ENCODE measurements at places on chromosomes 16 and 17. TPM values are rescaled to one million over a fixed set of nuclear protein-coding genes. Genes with fewer than 3 reads are reported as not detected.

The CHST5 gene
- total RNA-seq = 0.15 TPM

The ABAT gene
- total RNA-seq = 12.3 TPM

The FOXN1 gene
- not detected for total RNA-seq

The TSNAXIP1 gene
- 0.74 TPM for total RNA-seq

The HNF1B gene
- total RNA-seq = not detected

The SEZ6L2 gene
- total RNA-seq = 3.6 TPM

The KRTAP1-5 gene
- total RNA-seq = not detected

The CBLN1 gene
- total RNA-seq = 5.0 TPM

The RTN4RL1 gene
- 3.9 TPM for total RNA-seq

The HYDIN gene
- total RNA-seq = 2.3 TPM

The TMEM132E gene
- total RNA-seq = 0.20 TPM

The PYY gene
- total RNA-seq = not detected

The AKTIP gene
- 71.7 TPM for total RNA-seq

The FAM171A2 gene
- total RNA-seq = 3.0 TPM

The SDR42E1 gene
- 1.9 TPM for total RNA-seq

The CACNG5 gene
- total RNA-seq = not detected

Data from right cardiac atrium (tissue), 5 donors.